Activated CD4-positive, alpha-beta memory T cell treated with anti-CD3 and anti-CD28 coated beads for 36 hours (primary cell): ENCODE measurements at places on chromosomes 11 and 22. TPM values are rescaled to one million over a fixed set of nuclear protein-coding genes. Genes with fewer than 3 reads are reported as not detected.

The CARNS1 gene
- total RNA-seq, result 3.3 TPM

The TEX54 gene
- total RNA-seq, result 0.53 TPM

The USH1C gene
- total RNA-seq, result not detected

The APOA5 gene
- total RNA-seq, result not detected

The MAPK12 gene
- total RNA-seq, result 9.7 TPM

The CRYBB3 gene
- 0.43 TPM for total RNA-seq

The TMEM121B gene
- total RNA-seq, result not detected

The BRD1 gene
- total RNA-seq, result 27.5 TPM

The KCNK4 gene
- not detected for total RNA-seq

The PVALB gene
- total RNA-seq, result not detected

The OR5P2 gene
- total RNA-seq, result not detected

The ZNF202 gene
- total RNA-seq, result 7.9 TPM

The OMP gene
- total RNA-seq, result not detected

The GPHA2 gene
- 0.46 TPM for total RNA-seq

The HPX gene
- total RNA-seq, result not detected

The BIRC3 gene
- total RNA-seq, result 135 TPM

The DEUP1 gene
- not detected for total RNA-seq

The LDHAL6A gene
- total RNA-seq, result not detected

The SYCE3 gene
- total RNA-seq, result 0.87 TPM

The TEX12 gene
- total RNA-seq, result not detected

The CPT1A gene
- 28.8 TPM for total RNA-seq

The MMP27 gene
- total RNA-seq, result not detected

The OR5B21 gene
- not detected for total RNA-seq

The A4GALT gene
- total RNA-seq, result not detected

The OR8D1 gene
- not detected for total RNA-seq

The MAJIN gene
- 0.82 TPM for total RNA-seq

The CASP12 gene
- not detected for total RNA-seq

The PHF21A gene
- 40.0 TPM for total RNA-seq

The CALCA gene
- total RNA-seq, result not detected

The ACRV1 gene
- total RNA-seq, result not detected

The PLAAT3 gene
- 10.4 TPM for total RNA-seq

The OR56A1 gene
- total RNA-seq, result not detected

The RHOD gene
- 0.57 TPM for total RNA-seq

The GDPD4 gene
- not detected for total RNA-seq
